Hepatic stellate cell (primary cell): ENCODE measurements at places on chromosomes 4 and X.

DNA sequence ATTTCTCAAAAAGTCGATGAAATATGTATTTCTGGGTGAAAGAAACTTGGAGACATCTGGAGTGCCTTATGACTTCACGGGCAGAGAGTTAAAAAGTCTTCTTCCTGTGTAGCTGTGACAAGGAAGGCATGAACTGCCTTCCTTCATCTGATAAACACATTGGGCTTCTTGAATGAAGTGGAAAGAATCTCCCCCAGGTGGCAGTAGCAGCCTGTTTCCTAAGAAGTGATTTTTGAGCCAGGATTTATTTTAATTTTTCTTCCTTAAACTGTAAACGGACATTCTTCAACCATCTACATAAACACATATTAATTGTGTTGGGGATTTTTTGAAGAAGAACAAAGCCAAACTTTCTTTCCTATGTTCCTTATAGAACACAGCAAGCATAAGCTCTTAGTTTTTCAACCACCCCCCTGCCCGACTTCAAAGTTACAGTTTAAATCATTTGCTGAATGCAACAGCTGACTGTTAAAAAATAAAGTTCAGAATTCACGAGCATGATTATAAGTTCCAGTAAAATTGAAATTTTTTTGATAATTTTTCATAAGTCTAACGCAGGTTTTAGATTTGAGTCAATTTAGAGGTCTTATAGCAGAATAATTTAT is 980 bp upstream of the GIMD1 start:
- peak; percentile 21 for DNase-seq

DNA sequence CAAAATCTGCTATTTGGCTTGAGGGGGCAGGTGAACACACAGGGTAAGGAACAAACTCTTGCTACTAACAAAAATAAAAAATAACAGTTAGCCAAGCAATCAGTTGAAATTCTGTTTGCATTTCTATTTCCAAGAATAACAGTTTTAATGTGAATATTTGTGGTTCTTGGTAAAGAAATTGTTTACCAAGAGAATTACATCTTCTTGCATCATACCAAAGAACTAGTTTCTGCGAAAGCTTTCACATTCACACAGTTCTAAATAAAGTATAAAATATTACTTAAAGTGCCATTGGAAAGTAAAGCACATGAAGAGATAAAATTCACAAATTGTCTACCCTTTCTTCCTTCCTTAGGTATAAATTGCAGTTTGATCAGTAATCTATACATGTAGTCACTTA is 54.4 kb downstream of the KLHL4 start:
- DNase-seq = no peak

DNA sequence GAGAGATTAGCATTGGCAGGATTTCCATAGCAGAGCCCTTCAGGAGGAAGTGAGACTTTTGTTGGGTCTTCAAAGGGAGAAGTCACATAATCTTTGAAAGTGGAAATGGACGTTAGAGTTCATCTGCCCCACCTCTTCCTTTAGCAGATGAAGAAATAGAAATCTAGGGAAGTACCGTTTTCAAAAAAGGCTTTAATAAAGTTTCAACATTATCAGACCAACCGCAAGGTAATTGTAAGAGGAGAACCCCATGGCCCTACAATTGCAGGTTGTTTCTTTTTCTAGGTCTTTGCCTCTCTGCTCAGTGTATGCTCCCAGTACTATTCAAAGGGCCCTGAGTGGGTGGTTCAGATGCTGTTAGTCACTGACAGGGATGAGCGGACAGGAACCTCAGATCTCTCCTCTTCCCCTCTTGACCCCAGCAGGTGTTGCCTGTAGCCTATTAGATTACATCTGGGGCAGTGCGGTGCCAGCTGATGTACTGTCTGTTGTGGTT is 48.6 kb upstream of the AP1S2 start:
- no peak for DNase-seq

DNA sequence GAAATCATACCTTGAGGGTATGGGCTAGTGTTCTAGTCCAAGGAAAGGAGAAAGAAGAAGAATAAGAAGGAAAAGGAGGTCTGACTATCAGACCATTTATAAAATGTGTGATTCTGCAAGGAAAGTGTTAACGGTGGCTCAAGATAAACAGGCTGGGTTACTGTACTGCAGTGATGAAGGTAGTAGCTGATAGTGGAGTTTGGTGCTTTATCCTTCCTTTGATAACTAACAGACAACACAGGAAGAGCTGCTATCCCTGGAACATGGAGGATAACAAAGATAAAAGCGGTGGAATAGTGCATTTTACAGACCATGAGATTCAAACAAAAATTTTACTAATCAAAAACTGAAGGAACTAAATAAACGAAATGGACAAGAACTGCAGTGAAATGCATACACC is 2.6 kb downstream of the UNC5C start:
- no peak for DNase-seq

- no peak for DNase-seq
These were observed 34.1 kb upstream of the TNIP3 start for GRCh38 chr4:121198251-121198650.

DNA sequence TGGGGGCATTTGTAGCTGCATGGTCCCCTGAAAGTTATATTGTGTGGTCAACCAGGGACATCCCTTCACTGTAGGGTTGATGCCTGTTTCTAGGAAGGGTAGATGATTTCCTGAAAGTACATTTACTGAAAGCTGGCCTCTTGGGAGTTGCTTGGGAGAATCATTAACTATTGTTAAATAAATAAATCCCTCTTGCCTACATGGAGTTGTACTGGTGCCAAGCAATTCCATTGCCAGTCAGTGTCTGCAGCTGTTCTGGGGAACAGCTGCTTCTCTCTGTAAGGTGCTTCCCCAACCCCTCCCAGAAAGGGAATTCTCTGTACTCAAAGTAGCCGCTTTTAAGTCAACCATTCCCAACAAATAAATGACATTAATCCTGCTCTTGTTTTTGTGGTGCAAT is 51.1 kb downstream of the C4orf51 start:
- peak; percentile 48 for DNase-seq

- DNase-seq = no peak
These were observed 4.5 kb upstream of the ETDC start for GRCh38 chrX:135304741-135305140.

GRCh38 chr4:168791376-168791775 is 218.7 kb downstream of the CBR4 start:
- DNase-seq = no peak

GRCh38 chr4:106048250-106048971 is 153.1 kb downstream of the NPNT start:
- DNase-seq = no peak

GRCh38 chr4:54571293-54572151 is 86.2 kb upstream of the KIT start:
- no peak for DNase-seq

DNA sequence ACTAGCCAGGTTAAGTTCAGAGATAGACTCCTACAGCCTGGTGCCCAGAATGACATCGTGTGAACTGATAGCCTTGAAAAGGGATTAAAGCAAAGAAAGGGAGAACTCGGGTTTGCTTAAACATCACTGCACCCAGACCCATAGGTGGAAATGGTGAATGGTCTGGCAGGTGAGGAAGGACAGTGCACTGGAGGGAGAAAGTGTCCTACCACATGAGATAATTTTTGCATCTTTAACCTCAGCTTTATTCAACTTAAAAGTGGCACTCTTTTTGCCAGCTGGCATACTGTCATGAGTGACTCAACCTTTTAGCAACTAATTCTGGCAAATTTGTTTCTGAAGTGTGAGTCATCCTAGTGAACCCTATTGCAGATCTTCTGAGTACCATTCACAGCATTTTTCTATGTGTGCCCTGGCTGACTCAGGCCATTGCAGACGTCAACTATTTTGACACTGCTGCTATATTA is 53.0 kb upstream of the DAPP1 start:
- DNase-seq = peak; percentile 13

DNA sequence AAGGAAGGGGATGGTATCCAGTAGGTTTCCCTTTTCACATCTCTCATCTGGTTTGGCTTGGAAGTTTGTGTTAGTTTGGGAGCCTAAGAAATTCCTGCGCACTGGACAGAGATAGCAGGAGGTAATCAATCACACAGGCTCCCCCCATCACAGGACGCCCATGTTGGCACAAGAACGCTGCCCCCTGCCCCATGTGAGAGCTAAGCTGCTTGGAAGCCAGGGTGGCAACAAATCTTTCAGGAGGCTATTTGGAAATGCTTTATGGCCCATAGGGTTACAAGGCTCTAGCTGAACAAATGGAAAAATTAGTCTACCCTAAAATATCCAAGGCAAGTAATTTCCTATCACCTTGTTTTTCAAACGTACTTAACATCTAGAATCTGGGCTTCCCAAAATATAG is 54.0 kb downstream of the SOD3 start:
- no peak for DNase-seq

DNA sequence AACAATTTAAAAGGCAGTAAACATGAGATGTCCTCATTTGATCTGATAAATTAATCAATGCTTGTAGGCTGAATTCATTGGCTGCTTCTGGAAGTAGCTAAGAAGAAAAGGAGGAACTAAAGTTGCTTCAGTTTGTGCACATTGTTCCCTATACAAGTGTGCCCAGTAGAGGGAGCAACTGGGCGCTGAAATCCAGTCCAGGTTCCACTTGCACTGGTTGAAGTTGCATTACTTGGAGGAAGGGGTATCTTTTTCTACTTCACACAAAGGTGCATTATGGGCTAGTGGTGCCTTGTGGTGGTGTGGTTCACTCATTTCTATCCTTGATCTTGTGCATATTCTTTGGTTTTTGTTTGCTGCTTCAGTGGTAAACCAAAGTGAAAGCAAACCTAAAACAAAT is 67.9 kb upstream of the SOX3 start:
- peak; percentile 13 for DNase-seq

DNA sequence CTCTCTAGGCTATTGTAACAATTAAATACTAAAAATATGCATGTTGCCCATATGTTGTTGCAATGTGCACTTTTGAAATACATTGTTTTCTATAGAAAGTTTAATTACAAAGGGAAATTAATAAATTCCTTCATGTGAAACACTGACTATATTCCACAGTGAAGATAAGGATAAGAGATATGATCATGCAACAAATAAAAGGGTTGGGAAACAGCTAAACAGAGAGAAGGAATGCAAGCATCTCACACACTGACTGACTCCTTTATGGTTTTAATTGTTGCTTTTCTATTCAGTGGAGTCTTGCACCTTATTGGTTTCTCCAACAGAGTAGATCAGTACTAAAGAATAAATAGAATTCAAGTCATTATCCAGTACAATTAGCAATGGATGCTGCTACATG is 37.8 kb downstream of the ELOVL6 start:
- DNase-seq = no peak

- DNase-seq = peak; percentile 5
These were observed 127.2 kb downstream of the FBXW7 start for GRCh38 chr4:152408514-152409327.

DNA sequence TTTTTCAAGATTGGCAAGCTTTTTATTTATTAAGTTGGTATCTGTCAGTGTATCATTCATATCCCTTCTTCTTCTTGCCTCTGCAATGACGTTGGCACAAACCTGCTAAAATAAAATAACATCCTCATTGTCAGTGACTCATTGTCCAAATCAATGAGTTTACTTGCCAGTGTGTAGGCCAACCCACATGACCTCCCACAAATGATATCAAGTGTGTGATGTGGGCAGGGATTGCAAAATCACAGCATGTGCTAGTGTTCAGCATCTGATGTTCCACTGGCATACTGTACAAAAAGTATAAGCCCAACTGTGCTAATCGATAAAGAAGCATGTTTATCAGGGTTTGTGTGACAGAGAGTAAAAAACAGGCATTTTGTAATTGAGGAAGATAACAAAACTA is 25.5 kb downstream of the GPAT3 start:
- no peak for DNase-seq

- DNase-seq = no peak
These were observed 22.0 kb downstream of the CXCL8 start for GRCh38 chr4:73762409-73762808.

GRCh38 chrX:19968276-19968675 is 22.6 kb downstream of the BCLAF3 start:
- no peak for DNase-seq

GRCh38 chrX:156001001-156001666 is 3.6 kb downstream of the IL9R start:
- no peak for DNase-seq

DNA sequence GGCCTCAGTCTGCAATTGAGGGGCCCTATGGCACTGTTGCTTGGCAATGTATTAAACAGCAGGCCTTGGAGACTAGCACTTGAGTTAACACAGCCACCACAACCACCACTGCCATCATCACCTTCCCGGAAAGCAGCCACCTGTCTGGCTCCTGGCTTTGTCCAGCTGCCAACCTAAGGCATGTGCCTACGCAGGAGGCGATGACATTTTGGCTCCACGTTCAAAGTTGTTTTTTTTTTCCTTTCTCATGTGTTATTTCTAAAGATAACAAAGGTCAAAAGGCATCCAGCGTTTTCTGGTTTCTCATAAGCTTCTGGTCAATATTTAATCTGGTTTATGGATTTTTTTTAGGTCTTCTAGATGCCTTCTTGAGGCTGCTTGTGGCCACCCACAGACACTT is 7.5 kb downstream of the CLDN2 start:
- DNase-seq = no peak

DNA sequence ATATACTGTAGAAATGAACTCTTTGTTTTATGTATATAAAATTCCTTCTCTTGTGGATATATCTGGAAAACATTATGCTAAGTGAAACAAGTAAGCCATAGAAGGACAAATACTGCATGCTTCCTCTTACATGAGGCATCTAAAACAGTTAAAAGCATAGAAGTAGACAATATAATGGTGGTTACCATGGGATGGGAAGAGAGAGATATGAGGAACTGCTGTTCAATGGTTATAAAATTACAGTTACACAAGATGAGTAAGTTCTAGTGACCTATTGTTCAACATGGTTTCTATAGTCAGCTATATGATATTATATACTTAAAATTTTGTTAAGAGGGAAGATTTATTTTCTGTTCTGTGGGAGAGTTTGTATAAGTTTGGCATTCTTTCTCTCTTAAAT is 43.4 kb downstream of the HTRA3 start:
- DNase-seq = no peak

DNA sequence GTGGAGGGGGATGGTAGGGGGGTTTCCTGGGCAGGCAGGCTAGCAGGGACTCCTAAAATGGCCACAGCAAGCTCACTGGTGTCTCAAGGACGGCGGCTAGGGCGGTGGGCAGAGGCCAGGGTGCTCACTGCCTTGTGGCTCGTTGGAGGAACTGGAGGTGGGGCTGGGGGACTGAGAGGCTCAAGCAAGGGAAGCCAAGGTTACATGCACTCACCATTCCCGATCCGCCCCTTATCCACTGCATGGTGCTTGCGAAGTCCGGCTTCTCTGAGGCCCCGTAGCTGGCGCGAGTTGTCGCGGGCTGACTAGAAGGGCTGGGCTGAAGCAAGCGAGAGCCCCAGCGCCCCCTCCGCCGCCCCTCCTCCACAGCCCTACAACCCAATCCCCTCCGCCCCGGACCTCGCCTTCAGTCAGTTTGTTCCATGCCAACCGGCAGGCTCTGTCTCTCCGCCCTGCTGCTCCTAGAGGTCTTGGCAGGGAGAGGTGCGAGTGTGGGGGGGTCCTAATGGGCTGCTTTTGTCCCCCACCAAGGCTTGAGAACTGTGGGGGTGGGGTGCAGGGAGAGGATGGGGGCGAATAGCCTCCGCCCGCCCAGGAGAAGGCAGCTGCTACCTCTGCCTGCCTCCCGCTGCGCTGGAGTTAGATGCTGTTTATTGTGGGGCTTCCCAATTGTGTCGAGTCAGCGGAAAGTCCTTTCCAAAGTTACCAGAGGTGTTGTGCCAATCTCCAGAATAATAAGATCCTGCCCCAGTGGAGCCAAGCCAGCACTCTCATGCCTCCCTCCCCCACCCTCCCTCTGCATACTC is at the start of gene ARHGEF9:
Gene ARHGEF9, minus strand, starts transcription at position 313 of the 806 bp plus-strand sequence. Its CDS starts 69 bp downstream, at position 244.
- peak; percentile 14 for DNase-seq

GRCh38 chr4:84661191-84661939 is 78.4 kb downstream of the CDS1 start:
- DNase-seq = no peak
